ENCODE measurements at places on chromosomes 2 and 18. TPM values are rescaled to one million over a fixed set of nuclear protein-coding genes. Genes with fewer than 3 reads are reported as not detected.

DNA sequence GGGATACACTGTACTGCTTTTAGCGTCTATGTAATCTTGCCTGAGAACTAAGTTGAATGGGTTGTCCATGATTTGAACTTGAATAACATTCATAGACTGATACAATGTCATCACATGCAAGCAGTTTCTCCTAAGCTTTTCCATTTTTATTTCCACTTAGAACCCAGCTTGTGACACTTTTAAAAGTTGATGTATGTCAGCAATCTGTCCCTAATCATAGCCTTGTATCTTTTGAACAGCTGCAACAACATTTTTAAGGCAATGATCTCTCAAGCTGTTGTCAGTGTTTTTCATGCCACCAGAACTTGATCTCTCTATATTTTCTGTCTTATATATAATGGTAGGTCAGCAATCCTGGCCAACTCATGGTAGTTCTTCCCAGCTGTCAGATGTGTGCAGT lies 185.0 kb downstream of the DOK6 start:
- no peaks in the 10 kb centered on the region for H3K27me3 ChIP-seq
- no peak overlapping the region for H3K4me3 ChIP-seq
- H3K27ac ChIP-seq, result no peak overlapping the region
- DNase-seq, result no peak

- H3K27ac ChIP-seq, result no peak overlapping the region
- H3K4me3 ChIP-seq, result no peak overlapping the region
- no peaks in the 10 kb centered on the region for H3K27me3 ChIP-seq
- H3K4me1 ChIP-seq, result no peaks in the 10 kb centered on the region
- no peak for DNase-seq
- no peaks in the 10 kb centered on the region for H3K36me3 ChIP-seq
Observed at GRCh38 chr2:219969508-219969907, 342.1 kb downstream of the SLC4A3 start.

- H3K27ac ChIP-seq, result no peak overlapping the region
- H3K4me3 ChIP-seq, result no peak overlapping the region
- H3K27me3 ChIP-seq, result no peaks in the 10 kb centered on the region
- no peaks in the 10 kb centered on the region for H3K36me3 ChIP-seq
- no peak for DNase-seq
Observed at GRCh38 chr2:190587106-190587505, 52.6 kb upstream of the NEMP2 start.

ITGB6 gene
- total RNA-seq, result 227 TPM

All from left lung (tissue), 14 donors.